ENCODE measurements at places on chromosomes 13 and 19.

DNA sequence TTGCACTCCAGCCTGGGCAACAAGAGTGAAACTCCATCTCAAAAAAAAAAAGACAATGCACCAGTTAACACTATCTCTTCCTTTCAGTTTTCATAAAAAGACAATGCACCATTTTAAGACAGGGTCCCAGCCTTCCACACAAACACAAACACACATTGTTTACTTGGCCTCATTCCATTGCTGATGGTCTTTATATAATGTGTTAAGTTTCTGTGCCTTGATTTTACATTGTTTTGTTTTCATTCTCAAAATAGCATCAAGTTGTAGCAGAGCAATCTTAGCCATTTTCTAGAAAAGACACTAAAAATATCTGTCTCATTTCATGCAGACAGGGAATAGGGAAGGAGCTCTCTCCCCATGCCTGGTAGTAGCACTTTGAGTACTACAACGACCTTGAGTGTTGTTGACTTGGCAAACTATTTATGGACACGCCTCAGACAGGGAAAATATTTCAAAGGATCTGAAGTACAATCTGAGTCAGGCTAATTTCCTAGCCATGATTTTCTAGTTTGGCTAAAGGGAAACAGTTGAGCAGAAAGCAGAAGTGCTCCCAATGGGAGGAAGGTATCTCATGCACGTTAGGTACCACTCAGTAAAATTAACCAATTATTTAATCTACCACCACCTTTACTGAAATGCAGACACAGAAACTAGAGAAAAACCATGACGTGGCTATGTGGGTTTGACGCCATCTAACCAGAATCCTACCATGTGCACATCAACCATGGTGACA, 120.6 kb downstream of the ABCC4 start:
- no peak for DNase-seq

DNA sequence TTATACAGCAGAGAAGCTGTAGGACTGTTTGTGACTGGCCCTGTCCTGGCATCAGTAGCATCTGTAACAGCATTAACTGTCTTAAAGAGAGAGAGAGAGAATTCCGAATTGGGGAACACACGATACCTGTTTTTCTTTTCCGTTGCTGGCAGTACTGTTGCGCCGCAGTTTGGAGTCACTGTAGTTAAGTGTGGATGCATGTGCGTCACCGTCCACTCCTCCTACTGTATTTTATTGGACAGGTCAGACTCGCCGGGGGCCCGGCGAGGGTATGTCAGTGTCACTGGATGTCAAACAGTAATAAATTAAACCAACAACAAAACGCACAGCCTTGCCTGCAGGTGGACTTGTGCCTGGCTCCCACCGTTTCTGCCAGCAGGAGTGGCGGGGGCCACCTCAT, 27.3 kb upstream of the LDLR start:
- no peak for DNase-seq

DNA sequence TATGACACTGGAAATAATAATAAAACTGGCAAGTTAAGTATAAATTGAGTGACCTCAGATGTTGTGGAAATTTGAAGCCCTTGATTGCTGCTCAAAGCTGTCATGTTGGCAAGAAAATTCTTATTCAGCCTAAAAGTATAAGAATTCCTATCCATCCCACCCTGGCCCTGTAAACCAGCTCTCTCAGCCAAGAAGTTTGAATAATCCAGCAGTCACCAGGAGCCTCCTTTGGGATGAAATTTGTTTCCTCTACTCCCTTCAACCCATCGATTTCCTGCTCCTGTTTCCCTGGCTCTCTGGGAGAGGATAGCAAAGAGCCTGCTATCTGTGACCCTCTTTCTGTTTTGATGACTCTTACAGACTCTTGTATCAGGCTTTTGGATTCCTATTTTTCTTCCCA, 169.3 kb downstream of the LHFPL6 start:
- no peak for DNase-seq

GRCh38 chr13:114161644-114162532, 17.2 kb upstream of the CFAP97D2 start:
- DNase-seq: no peak

DNA sequence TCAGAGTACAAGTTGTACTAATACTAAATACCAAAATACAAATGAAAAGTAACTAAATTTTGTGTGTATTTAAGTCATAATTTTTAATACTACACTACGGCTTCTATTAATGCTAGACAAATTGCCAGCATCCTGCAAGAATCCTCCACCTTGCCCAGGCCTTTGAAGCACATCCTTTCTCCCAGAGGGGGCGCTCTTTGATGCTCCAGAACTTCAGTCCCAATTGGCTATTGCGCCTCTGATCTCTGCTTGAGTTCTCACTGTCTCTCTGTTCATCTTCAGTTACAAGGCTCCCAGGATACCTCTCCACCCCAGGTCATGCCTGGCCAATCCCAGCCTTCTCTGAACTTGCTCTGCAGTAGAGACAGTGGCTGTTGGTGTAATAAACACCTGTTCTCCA, 141.0 kb downstream of the DCLK1 start:
- no peak for DNase-seq

DNA sequence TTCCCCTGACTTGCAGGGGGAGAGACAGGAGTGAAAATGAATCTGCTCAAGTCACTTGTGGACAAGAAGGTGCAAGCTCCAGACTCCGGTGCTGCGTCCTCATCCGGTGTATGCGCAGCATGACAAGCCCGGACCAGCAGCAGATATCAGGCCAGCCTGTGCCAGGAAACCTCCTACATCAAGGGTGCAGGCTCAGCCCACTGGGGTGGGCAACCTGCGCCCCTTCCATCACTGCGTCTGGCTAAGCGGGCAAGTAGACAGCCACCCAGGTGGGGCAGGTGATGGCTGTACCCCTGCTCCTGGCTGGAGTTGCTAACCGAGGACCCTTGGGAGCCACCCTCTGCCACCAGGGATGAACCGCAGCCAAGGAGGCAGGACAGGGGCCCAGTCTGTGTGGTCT, 32.9 kb upstream of the SLC15A1 start:
- no peak for DNase-seq

GRCh38 chr13:24304620-24305019, 4.8 kb upstream of the C1QTNF9 start:
- DNase-seq: no peak

- no peak for DNase-seq
Observed at GRCh38 chr19:11767633-11768133, 883 bp downstream of the ZNF441 start.
